ENCODE measurements at places on chromosomes 7 and 10.

GRCh38 chr10:124150807-124151417 is 57.5 kb upstream of the CHST15 start:
- no peak for DNase-seq

- DNase-seq = no peak
Measured at GRCh38 chr10:118042827-118043242, 3.9 kb downstream of the RAB11FIP2 start.

DNA sequence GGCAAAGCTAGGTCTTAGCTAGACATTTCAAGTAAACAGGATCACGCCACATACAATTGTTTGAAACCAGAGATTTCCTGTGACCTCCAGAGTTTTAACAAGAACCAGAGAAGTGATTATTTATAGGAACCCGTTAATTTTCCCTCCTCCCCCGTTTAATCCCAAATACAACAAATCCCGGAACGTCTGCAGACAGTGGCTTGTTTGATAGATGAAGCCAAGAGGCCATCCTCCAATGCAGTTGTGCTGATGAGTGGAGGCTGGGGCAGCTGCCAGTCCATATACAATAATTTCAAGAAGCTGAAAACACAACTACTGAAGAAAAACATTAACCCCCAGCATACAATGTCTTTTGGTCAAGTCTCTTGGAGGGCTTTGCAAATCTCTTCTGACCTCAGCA is 971.6 kb upstream of the ZNF722 start:
- no peak for DNase-seq

DNA sequence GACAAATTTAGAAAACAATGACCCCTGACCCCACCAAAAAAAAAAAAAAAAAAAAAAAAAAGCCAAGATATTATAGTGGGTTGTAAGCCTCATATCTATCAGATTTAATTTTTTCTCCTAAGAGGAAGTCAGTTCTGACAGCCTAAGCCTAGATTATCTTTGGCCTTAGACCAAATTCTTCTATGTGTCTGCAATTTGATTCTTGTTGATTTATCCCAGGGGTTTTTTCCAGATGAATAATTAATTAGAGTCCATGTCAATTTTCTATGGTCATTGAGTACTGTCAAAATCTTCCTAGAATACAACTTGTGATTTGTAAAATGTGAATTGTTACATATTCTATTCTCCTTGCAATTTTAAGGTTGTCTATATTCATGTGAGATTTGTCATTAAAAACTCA is 151.6 kb upstream of the CACNA2D1 start:
- DNase-seq = no peak

All from NCI-H774 (cell line).